ENCODE measurements at places on chromosomes 6 and 20. TPM values are rescaled to one million over a fixed set of nuclear protein-coding genes. Genes with fewer than 3 reads are reported as not detected.

GRCh38 chr6:46925563-46926253 is 4.0 kb upstream of the ADGRF5 start:
- no peak for DNase-seq

The PDE7B gene
- total RNA-seq: 4.4 TPM

The LY6G6F gene
- total RNA-seq: not detected

The RIPOR3 gene
- 3.4 TPM for total RNA-seq

The MOG gene
- total RNA-seq: 2.0 TPM

DNA sequence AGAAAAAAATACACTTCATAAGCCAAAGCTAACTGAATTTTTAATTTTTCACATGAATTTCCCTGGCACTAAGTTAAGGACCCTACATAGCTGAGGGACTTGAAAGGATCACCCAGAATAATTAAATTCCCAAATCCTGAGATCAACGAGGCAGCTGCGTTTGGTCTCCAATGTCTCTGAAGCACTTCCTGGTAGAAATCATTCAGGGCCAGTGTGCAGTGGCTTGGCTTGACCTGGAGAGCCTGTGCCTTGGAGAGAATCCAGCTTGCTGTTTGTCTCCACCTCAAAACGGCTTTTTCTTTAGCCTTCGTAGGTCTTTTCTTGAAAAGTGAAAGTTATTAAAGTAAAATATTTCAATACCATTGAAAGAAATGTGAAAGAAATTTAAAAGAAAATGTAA is 92.4 kb downstream of the SMOC2 start:
- no peak for DNase-seq

DNA sequence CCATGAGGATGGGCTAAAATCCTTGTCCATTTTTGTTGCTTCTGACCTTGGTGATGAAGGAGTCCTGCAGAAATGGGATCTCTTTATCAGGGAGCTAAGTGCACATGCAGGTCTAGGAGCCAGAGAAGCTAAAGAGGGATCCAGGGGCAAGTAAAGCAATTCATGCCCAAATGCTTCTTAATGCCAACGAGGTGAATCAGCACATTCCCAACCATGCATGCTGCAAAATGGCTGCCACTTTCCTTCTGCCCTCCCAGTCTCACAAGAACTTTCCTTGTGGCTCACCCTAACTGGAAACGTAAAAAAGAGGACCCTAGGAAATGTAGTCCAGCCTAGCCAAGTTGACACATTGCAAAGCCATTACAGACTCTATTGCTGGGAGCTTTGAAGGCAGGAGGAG is 298.4 kb downstream of the MAFB start:
- DNase-seq: no peak

- DNase-seq: no peak
Observed at GRCh38 chr6:36597775-36598174, 3.6 kb downstream of the SRSF3 start.

The CLVS2 gene
- not detected for total RNA-seq

DNA sequence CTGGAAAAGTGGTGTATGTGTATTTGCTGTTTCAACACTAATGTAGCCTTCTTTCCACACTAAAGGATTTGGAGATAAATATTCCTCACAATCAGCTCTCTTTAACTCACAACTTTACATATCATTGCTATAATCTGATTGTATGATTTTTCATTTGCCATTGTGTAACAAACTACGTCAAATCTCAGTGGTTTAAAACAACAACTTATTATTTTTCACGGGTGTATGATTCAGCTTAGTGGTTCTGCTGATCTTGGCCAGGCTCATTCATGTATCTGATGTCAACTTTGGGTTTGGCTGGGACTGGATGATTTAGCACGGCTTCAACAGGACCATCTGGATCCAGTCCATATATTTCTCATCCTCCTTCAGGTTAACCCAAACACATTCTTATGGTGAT is 55.4 kb upstream of the TMX4 start:
- no peak for DNase-seq

GRCh38 chr6:12369781-12370262 is 79.7 kb downstream of the EDN1 start:
- DNase-seq: peak; percentile 81

DNA sequence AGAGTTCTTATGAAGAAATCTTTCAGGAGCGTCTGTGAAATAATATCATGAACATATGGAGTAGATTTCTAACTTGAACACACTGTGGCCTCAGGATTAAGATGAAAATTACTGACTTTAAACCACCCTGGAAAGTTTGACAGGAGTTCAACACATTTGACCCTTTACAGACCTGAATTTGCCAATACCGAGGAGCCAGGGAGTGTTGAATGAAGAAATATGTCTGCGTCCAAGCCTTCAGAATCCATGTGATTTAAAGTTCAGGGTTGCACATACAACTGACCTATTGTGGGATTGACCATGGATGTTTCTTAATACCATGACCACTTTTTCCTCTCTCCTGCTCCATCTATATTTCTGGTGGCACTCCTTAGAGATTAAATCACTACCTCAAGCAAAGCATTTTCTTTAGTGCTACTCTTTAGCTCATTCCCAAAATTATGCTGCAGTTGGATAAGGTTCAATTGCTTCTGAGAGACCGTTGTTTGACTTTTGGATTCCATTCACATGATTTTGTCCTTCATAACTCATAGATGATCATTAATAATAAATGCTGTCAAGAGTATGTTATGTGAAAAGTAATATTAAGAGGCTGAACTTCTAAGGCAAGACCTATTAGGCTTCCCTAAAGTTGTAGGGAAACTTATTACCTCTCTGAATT is 57.4 kb downstream of the PRL start:
- no peak for DNase-seq

DNA sequence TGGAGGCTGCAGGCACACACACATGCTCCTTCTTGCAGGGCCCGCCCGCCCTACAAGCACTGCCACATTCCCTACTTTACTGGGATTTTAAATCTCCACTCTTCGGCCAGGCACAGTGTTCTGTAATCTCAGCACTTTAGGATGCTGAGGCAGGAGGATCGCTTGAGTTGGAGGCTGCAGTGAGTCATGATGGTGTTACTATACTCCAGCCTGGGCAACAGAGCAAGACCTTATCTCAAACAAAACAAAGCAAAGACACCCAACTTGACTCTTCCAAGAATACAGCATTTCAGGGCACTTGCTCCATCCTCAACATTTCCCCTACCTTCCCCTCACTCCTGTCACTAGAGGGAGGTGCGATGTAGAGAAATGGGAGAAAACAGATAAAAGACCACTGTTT is 194.0 kb downstream of the MYLK4 start:
- no peak for DNase-seq

The ITCH gene
- 36.4 TPM for total RNA-seq

The GPLD1 gene
- total RNA-seq: 0.81 TPM

DNA sequence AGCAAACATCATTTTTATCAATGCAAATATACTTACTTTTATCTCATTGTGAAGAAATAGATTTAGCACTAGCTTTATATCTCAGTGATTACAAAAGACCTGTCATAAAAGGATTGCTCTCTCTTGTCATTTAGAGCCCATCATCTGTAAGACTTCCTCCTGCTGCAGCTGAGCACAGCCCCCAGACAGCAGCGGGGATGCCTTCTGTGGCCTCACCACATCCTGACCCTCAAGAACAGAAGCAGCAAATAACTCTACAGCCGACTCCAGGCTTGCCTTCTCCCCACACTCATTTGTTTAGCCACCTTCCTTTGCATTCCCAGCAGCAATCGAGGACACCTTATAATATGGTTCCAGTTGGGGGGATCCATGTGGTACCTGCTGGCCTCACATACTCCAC is 127.0 kb upstream of the EDN1 start:
- DNase-seq: no peak

Data from cardiac septum (tissue), 1 donor.